ENCODE measurements at places on chromosomes 11 and 22.

- no peak for DNase-seq
These were observed 6.7 kb upstream of the PPARA start for GRCh38 chr22:46143491-46144147.

DNA sequence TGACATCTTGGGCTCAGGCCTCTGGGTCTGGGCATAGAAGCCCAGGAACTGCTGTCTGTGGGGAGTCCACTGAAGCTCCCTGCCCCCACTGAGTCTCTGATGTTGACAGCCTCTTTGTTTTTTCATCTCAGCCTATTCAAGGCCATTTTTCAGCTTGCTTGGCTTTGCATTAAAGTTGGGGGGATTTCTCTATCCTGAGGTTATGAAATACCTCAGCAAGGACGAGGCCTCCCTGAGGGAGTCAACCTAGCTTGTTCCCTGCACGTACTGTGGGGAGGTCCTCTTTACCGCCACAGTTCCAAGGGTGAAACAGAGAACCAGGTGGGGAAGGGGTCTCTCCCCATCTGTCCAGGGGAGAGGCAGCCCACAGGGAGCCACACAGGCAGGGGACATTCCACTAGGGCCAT is 8.4 kb downstream of the KCNQ1OT1 start:
- no peak for DNase-seq

DNA sequence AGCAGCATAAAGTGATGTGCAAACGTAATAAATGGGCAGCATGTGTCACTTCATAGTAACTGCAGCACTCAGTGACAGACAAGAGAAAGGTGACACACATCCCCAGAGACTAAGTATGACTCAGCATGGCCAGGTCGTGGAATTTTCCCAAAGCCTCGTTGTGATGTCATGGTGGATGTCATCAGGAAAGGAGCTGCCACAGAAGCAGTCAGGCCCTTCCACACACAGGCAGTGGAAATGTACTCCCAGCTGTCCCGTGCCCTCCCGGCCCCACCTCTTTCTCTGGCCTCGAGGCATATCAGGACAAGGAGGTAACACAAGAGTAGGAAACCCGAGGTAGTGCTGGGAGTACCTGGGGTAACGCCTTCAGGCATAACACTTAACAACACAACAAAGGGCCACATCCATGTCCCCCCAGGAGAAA is 8.1 kb downstream of the PC start:
- no peak for DNase-seq

DNA sequence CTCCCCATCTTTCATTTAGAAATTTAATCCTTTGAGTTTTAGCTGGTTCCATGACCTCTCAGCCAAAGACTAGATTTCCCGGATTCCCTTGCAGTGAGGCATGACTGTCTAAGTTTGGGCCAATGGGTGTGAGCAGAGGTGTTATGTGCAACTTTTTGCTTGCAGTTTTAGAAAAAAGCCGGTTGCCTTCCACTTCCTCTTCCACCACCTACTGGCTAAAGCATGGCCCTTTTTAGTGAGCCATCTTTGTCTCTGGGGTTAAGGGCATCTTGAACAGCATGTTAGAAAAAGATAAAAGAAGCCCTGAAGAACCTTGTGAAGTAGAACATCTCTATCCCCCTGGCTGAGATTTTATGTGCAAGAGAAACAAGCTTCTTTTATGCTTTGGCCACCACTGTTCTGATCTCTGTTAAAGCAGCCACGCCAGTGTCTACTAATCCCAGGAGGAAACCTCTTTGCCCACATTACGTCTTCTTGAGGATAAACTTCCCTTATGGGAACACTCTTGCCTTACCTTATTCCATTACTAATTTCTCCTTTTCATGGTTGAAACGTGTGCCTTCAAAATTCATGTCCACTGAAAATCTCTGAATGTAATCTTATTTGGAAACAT is 279.9 kb downstream of the TENM4 start:
- DNase-seq, result peak; percentile 6

- no peak for DNase-seq
These were observed 80.3 kb upstream of the NECTIN1 start for GRCh38 chr11:119809346-119809745.

Measured in hematopoietic multipotent progenitor cell treated with erythropoietin and hydrocortisone succinate and interleukin-3 and kit ligand, for 4 days (in vitro differentiated cells).